RWPE1 (cell line): ENCODE measurements at places on chromosomes 6 and 20.

GRCh38 chr6:112413780-112414179, 66.7 kb downstream of the RFPL4B start:
- peak; percentile 36 for DNase-seq

GRCh38 chr6:47934023-47934422, 152.2 kb downstream of the OPN5 start:
- DNase-seq: no peak

- DNase-seq: no peak
Measured at GRCh38 chr6:7085911-7086310, 21.9 kb upstream of the RREB1 start.

GRCh38 chr6:128303870-128304269, 216.5 kb downstream of the PTPRK start:
- no peak for DNase-seq

DNA sequence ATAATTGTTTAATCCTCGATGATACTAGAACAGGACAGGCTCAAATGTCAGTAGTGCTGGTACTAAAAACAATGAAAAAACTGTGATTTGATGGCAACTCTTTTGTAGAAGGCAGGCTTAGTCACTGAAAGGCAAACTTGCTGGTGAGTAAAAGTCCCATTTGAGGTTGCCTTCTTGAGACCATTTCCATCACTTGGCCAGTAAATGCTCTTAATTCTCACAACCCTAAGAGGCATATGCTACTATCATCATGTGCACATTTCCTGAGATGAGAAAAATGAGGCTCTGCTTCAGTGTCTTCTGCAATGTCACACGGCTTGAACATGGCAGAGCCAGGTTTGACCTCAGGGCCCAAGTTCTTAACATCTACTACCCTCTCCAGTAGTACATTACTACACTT, 9.9 kb downstream of the AKIRIN2 start:
- DNase-seq: no peak

- no peak for DNase-seq
Measured at GRCh38 chr6:137775720-137776119, 91.3 kb upstream of the TNFAIP3 start.

- no peak for DNase-seq
Measured at GRCh38 chr6:116354236-116354635, 16.5 kb upstream of the DSE start.

- peak; percentile 67 for DNase-seq
Measured at GRCh38 chr6:79813854-79814709, 133.3 kb downstream of the ELOVL4 start.
